Cardiac ventricle fibroblast (primary cell): ENCODE measurements at places on chromosomes 11 and 22. TPM values are rescaled to one million over a fixed set of nuclear protein-coding genes. Genes with fewer than 3 reads are reported as not detected.

Gene GLB1L2
- 1.7 and 2.9 TPM in 2 replicates for total RNA-seq

Gene POU2AF2
- total RNA-seq: not detected in 2 replicates

Gene TNRC6B
- 18.7 and 26.5 TPM in 2 replicates for total RNA-seq

Gene C11orf86
- total RNA-seq: not detected in 2 replicates

Gene MRGPRX4
- not detected in 2 replicates for total RNA-seq

Gene RFPL1
- total RNA-seq: not detected in 2 replicates

Gene MFNG
- 0.24 and 1.1 TPM in 2 replicates for total RNA-seq
